ENCODE measurements at places on chromosomes 1 and 21.

- no peak for DNase-seq
These were observed 5.9 kb downstream of the ATF6 start for GRCh38 chr1:161771973-161772372.

- DNase-seq, result no peak
These were observed 76.9 kb upstream of the B3GALT5 start for GRCh38 chr21:39535646-39536437.

GRCh38 chr1:211478801-211479578, 13.0 kb downstream of the RD3 start:
- DNase-seq, result no peak

DNA sequence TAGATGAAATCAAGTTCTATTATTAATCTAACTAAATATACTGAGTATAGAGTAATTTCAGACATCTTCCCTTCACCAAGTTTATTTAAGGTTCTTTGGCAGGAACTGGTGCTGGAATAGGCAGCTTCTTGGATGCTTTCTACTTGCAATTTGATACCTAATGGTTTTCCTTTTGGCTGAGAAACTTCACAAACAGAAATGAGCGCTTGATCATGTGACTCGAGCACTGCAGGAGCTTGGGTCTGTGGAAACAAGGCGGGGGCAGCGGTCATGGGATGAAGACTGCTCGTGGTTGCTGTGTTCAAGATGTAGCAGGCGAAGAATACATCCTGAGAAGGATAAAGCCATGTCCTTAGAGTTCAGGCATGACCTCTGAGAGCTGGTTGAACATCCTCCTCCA, 136.8 kb downstream of the PTPRC start:
- DNase-seq, result peak; percentile 22

- no peak for DNase-seq
These were observed 52.3 kb downstream of the GRIK3 start for GRCh38 chr1:36981771-36982622.

DNA sequence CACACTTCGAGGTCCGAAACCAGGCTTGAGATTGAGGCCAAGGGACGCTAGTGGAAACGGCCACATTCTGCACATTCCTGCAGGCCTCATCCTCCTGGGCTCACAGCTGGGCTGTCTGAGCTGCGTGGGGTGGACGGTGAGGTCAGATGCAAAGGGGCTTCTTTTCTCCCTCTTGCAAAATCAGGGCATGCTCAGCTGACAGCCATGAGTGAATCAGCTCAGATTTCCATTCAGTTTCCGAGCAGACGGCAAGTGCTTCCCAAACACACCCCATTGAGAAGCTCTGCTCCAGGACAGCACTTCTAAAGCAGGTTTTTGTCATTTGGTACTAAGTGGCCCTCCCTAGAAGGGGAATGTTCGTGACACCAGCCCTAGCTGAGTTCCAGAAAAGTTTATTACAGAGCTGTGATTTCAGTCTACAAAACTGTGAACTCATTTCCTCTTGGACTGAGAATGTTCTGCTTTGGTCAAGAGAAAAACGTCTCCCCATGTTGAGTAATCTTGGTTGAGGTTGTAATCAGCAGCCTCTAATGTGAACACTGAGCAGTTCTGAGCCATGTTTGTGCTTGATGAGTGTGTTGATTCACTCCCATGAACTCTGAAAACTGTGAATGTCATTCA, 10.0 kb downstream of the PDPN start:
- DNase-seq, result peak; percentile 61

DNA sequence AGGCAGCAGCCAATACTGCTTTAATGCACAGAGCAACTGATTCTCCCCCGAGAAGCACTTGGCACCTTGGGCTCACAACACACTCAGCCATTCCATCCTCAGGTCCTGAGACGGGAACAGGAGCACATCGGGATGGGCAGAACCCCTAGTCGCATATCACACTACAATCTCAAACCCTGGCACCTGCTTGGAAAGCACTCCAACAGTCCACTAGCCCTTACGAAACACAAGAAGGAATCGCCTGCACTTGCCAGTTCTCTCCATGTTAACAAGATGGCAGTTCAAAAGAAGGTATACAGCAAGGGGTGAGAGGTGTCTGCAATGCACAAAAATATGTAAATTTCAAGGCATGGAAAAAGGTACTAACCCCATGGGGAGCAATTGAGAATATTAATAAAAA, 21.4 kb downstream of the JAK1 start:
- no peak for DNase-seq

DNA sequence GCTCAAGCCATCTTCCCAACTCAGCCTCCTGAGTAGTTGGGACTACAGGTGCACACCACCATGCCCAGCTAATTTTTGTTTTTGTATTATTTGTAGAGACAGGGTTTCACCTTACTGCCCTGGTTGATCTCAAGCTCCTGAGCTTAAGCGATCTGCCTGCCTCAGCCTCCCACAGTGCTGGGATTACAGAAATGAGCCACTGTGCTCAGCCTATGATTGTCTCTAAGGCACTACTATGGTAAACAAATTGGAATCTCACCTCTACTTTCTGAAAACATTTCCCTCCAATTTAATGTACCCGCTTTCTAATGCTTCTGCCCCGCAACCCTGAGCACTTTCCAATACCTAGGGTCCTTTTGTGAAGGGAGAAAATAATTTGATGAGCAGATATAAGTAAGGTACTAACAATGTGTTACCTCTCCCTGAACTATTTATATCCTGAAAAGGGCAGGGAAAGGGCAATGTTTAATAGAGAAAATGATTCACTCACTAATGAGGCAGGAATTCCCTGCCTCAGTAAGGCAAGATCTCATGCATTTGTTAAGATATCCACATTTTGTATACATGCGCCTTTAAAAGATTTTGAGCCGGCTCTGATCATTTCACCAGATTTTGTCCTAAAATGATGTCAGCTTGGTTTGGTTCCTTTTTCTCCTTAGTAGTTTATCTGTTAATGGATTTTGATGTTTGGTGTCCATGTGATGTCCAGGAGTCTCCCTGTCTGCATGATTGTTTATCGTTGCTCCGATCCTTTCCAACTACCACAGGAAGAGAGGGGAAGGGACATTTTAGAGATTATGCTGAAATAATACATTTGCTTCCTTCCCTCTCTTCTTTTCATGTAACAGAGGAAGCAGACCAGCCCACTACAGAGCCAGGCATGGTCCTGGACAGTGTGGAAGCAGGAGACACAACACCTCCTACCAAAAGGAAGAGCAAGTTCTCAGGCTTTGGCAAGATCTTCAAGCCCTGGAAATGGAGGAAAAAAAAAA, 47.3 kb upstream of the RCC1 start:
- DNase-seq, result no peak

DNA sequence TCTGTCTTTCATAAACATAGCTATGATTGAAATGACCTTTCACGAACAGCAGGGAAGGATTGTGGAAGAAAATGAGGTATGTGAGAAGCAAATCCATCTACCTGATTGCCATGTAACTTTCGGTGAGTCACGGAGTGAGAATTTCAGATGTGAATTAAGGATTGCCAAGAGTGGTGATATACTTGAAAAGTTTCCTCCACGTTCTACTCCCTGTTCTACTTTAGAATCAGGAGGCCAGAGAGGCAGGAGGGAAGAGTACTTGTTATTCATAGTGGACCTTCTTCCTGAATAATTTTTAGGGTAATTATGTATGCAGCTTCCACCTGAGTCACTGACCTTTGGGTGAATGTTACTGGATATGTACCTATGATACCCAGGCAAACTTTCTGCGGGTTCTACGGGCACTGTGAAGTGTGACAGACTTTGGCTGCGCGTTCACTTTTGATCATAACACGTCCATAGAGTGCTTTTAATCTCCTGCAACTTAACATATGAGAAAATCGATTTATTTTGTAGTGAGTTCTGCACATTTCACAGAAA, 2.6 kb upstream of the KCNE1 start:
- no peak for DNase-seq

DNA sequence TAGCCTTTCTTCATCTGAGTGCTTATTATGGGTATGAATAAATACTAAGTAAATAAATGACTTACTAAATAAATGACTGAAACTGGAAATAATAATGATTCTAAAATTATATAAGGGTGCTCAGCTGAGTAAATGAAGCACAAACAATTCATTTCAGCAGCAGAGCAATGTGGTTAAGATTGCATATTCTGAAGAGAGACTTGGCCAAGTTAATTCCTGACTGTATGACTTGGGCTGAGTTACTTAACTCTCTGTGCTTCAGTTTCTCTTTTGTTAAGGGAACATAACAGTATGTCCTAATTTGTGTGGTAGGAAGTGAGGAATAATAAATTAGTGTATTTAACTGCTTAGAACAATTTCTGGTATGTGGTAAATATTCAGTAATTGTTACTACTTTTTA, 19.1 kb downstream of the AGL start:
- peak; percentile 22 for DNase-seq

DNA sequence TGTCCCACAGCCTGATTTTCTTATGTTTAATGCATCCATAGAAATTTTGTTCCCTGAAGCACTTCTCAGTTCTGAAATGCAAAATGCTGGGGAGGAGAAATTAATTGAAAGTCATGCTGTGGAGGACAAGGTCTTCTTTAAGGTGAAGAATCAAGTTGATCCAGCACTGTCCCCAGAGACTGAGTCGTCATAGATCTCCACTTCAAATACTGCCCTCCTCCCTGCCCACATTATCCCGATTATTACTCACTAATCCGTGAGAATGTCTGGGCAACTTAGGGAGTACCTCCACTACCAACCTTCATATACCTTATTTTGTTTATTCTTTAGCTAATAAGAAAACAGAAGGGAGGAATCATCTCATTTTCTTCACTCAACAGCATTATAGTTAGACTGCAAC, 70.0 kb upstream of the FMN2 start:
- DNase-seq, result no peak

GRCh38 chr1:231882333-231882732, 255.7 kb downstream of the DISC1 start:
- DNase-seq, result no peak

GRCh38 chr1:176546825-176547224, 83.8 kb downstream of the PAPPA2 start:
- no peak for DNase-seq

DNA sequence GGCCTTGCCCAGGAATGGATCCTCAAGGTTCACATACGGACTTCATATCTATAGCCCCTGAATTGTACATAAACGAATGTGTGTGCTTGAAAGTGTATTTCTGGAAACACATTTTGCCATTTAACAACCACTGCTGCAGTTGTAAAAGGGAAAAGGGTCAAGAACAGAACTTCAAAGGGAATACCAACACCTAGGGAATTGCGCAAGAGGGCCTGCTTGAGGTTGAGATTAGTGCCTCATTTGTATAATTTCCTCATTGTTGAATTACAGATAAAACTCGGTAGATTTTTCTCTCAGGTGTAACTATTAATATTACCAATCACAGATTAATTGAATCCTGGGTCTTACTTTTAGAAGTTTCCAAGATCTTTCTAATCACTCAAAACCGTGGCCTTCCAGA, 6.1 kb downstream of the NCF2 start:
- DNase-seq, result no peak

- no peak for DNase-seq
These were observed 1678.9 kb downstream of the KCNT2 start for GRCh38 chr1:194929357-194929756.

DNA sequence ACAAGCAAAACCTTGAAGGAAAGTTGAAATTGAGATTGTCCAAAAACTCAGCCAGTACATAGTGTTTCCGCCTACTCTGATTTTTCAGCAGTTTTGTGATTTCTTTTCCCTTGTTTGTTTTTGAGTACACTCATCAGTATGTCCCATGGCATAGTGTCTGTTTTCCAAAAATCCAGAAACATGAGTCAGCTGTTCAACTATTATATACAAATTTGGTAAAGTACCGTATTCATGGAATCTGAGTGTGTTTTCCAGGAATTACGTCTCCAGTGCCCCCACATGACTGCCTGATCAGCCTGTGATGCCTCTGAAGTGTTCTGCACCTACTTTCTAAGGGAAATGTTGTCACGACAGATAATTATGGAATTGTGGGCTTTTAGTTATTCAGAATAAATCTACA, 186.8 kb downstream of the LTN1 start:
- DNase-seq, result peak; percentile 85

GRCh38 chr1:15662477-15662876, 21.6 kb upstream of the PLEKHM2 start:
- no peak for DNase-seq

GRCh38 chr21:16634515-16634914, 878.3 kb upstream of the CXADR start:
- no peak for DNase-seq

- no peak for DNase-seq
These were observed 5.8 kb downstream of the KIF1B start for GRCh38 chr1:10216090-10216749.

- DNase-seq, result no peak
These were observed 124.2 kb upstream of the B3GALT2 start for GRCh38 chr1:193310564-193310963.

GRCh38 chr1:175155936-175156335, 36.6 kb downstream of the KIAA0040 start:
- DNase-seq, result no peak

DNA sequence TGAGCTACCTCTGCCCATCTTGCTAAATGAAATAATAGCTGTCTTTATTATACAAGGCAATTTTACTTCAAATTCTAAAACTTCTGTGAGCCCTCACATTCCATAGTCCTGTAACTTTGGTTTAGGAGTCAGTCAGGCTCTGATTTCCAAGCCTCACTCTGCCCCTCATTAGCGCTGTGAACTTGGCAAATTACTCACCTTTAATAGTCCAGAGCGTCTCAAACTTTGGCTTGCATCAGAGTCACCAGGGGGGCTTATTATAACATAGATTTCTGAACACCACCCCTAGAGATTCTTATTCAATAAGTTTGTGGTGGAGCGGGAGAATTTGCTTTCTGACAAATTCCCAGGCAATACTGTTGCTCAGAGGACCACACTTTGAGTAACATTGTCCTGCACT, 126.2 kb upstream of the FGGY start:
- DNase-seq, result no peak

GRCh38 chr1:230185076-230186001, 118.3 kb downstream of the GALNT2 start:
- DNase-seq, result no peak

- DNase-seq, result no peak
These were observed 9.9 kb upstream of the LMO4 start for GRCh38 chr1:87318806-87319205.

- no peak for DNase-seq
These were observed 82.1 kb downstream of the ROR1 start for GRCh38 chr1:63855942-63856341.

DNA sequence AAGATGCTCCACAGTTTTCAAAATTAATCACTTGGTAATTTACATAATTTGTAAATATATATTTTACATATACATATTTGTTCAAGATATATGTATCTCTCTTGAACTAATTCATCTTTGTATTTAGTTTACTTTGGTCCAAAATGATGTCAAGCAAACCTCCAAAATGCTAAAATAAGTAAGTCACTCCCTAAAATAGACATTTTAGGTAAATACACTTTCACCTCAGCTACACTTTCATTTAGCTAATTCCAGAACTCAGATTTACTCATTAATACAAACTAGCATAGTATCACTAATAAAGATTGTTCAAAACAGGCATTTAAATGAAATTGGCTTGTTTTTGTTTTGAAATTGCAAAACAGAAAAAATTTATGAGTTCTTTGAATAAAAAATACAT, 40.6 kb downstream of the AHCTF1 start:
- DNase-seq, result no peak

GRCh38 chr1:103457886-103458455, 67.5 kb upstream of the RNPC3 start:
- no peak for DNase-seq

Measured in fibroblast of the conjunctiva (primary cell).